ENCODE measurements at places on chromosomes 6 and 20. TPM values are rescaled to one million over a fixed set of nuclear protein-coding genes. Genes with fewer than 3 reads are reported as not detected.

Gene LST1
- total RNA-seq = 1.2 TPM

Gene TLDC2
- total RNA-seq = 2.8 TPM

DNA sequence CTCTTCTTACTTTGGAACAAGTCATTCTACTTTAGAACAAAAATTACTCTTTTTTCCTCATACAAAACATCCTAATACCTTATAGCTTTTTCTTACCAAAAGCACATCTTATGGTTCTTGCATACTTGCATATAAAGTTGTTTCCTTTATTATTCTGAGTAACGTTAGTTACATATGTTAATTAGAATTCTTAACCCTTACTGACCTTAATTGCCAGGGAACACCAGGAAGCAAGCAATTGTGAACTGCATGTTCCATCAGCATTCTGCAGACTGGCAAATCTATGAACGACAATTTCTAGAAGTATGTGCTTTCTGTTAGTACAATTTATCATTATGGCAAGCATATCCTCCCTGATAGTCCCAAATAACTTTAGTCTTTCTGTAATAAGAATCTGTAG lies 831.0 kb downstream of the C6orf118 start:
- no peak for DNase-seq
- no peak overlapping the region for H3K4me3 ChIP-seq
- H3K27me3 ChIP-seq = no peaks in the 10 kb centered on the region
- no peaks in the 10 kb centered on the region for H3K36me3 ChIP-seq

DNA sequence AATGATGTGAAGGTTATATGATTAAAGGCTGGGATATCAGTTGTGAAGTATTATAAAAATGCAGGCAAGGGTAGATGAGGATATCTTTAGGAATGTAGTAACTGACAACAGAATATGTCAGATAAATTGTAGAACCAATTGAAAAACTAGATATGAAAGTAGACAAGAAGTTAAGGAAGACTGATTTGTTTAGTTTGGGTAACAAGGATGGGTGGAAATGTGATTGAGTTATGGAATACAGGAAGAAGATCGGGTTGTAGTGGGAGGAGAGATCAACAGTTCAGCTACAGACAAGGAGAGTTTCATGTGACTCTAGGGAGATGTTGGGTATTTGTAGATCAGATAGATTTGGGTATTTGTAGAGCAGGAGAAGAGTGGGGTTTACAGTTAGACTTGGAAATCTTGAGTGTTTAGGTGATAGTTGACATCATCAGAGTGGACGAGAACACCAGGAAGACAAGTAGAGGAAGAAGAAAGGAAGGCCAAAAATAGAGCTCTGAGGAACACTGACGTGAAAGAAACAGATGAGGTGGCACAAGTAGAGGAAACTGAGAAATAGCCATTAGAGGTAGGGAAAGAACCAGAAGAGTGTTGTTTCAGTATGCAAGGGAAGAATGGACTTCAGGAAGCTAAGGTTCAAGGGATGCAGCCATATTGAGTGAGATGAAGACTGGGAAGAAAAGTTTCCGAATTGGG lies 12.1 kb upstream of the TSPYL1 start:
- no peak for DNase-seq
- H3K27ac ChIP-seq = no peak overlapping the region
- H3K27me3 ChIP-seq = no peaks in the 10 kb centered on the region
- no peaks in the 10 kb centered on the region for H3K4me1 ChIP-seq
- H3K36me3 ChIP-seq = no peaks in the 10 kb centered on the region
- H3K4me3 ChIP-seq = no peak overlapping the region

DNA sequence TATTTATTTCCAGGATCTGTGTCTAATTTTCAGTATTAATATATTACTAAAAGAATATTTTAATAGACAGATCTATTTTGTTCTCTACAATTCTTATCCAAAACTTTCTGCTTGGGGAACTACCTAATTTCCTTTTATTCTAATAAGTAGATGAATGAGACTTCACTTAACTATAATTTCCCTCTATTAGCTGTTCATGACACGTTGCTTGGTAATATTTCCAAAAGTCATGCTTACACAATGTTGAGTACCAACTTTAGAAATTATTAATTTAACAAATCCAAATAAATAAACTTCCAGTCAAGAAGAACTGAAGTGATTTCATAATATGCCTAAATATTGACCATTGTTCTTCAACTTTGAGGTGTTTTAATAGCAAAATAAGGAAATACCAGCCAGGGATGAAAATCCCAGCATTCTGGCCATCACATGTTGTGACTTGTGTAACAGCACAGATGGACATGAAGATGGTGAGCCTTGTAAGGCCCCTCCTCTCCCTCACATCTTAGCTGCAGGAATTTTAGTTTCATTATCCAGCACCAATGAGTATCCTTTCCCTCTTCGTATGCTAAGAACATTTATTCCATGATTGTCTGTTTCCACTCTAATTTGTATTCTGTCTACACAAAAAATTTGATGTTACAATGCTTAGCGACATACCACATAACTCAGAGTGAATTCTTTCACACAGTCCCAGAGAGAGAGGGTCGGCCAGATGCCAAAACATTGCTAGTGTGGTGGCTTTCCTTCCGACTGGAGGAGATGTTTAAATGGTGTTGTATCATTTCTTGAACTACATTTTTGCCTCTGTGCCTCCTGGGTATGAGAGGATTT lies 137.5 kb downstream of the FOXA2 start:
- H3K4me1 ChIP-seq = no peaks in the 10 kb centered on the region
- H3K27ac ChIP-seq = no peak overlapping the region
- no peak overlapping the region for H3K4me3 ChIP-seq
- no peaks in the 10 kb centered on the region for H3K27me3 ChIP-seq

Gene NKX2-2
- total RNA-seq = not detected

Gene ANGPT4
- total RNA-seq = 0.79 TPM

Gene ANKRD66
- not detected for total RNA-seq

DNA sequence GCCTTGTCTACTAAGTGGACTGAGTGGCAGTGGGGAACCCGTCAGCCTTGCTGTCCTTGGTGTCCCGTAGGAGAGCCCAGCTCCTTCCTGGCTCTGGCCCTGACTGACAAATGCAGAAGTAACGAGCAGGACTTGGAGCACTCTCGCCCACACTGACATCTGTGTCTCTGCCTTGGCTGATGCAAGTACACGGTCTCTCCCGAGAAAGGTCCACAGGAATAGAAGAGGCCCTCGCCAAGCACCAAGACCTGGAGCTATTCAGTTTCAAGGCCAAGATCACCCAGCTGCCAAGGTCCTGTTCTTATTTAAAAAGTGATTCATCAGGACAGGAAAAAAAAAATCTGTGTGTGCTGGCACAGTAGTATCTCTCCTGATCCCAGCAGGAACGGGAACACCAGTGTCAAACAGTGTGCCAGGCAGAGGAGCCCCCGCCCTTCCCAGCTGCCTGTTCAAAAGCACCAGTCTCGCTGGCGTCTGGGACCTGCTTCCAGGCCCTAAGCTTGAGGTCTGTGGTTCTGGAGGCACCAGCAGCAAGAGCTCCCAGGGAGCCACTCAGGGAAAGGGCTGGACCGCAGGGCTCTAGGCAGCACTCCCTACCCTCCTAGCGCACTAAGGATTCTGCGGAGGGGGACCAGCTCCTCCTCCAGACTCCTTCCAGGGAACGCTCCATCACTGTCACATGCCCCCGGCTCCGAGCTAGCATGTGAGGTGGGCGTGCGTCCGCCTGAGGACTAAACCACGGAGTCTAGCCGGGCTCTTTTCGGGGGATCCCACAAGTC lies 376.9 kb downstream of the RNGTT start:
- H3K27ac ChIP-seq = no peak overlapping the region
- no peak overlapping the region for H3K4me3 ChIP-seq
- peaks cover 14% of the 10 kb centered on the region for H3K4me1 ChIP-seq
- no peaks in the 10 kb centered on the region for H3K27me3 ChIP-seq
- DNase-seq = peak; percentile 28

GRCh38 chr6:6323352-6323751 lies 2.9 kb upstream of the F13A1 start:
- H3K27me3 ChIP-seq = no peaks in the 10 kb centered on the region
- H3K4me1 ChIP-seq = no peaks in the 10 kb centered on the region
- H3K4me3 ChIP-seq = no peak overlapping the region
- H3K36me3 ChIP-seq = no peaks in the 10 kb centered on the region
- DNase-seq = no peak

DNA sequence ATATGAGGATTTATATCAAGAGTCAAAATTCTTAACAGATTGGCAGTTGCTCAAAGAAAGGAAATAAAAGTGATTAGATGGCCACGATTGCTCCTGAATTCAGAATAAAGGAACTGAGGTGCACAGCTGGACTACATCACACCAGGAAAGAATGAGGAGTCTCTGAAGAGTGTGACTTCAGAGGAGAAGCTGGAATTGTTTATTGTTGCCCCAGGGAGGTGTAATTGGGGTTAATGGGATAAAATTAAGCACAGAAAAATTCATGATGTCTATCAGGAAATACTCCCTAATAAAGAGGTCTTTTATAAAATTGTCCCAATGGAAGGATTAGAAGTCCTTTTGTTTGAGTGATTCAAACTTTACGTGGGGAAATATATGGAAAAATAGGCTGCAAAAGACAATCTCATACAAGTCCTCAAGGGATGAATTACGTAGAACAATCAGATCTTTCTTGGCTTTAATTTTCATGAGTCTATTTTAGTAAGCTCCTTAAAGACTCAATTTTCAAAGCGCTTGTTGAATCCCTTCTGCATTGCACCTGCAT lies 208.6 kb upstream of the RNF217 start:
- H3K36me3 ChIP-seq = no peaks in the 10 kb centered on the region
- H3K4me1 ChIP-seq = no peaks in the 10 kb centered on the region
- no peak overlapping the region for H3K4me3 ChIP-seq
- no peaks in the 10 kb centered on the region for H3K27me3 ChIP-seq

DNA sequence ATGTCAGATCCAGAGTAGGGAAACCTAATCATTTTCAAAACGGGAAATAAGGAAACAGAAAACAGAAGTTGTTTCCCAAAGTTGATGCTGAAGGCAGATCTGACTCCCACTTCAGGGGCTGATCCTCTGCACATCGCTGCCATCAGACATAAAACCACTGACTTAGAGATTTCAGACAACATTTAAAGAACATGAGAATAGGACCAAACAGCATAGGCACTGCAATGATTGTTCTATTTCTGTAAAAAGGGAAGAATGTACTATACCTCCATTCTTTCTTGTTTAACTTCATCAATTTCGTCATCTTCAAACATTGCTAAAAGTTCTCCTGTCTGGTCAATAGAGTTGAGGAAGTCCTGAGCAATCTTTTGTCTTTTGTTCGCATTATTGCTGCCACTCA lies 324.7 kb upstream of the RUNX2 start:
- DNase-seq = no peak
- H3K27ac ChIP-seq = no peak overlapping the region
- no peaks in the 10 kb centered on the region for H3K27me3 ChIP-seq
- H3K4me1 ChIP-seq = no peaks in the 10 kb centered on the region

- H3K36me3 ChIP-seq = no peaks in the 10 kb centered on the region
- H3K4me1 ChIP-seq = peaks cover 34% of the 10 kb centered on the region
- no peaks in the 10 kb centered on the region for H3K27me3 ChIP-seq
Observed at GRCh38 chr6:35359744-35360348, 17.5 kb downstream of the PPARD start.

DNA sequence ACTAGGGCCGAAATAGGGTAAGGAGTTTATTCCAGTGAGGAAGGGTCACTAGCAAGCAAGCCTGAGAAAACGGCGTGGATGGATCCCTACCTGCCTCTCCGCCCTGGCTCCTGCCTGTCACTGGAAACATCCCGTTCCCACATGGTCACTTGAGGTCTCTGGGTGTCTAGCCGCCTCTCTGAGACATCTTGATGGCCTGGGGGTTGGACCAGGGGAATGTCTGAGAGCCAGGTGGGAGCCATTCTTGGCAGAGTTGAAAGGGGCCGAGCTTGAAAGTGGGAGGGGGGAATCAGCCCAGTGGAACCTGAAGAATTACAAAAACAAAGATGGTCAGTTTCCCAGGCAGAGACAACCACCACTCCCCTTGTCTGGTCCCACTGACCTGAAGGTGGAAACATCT lies 961 bp downstream of the CCHCR1 start:
- DNase-seq = no peak
- no peaks in the 10 kb centered on the region for H3K36me3 ChIP-seq
- no peak overlapping the region for H3K4me3 ChIP-seq
- peaks cover 11% of the 10 kb centered on the region for H3K4me1 ChIP-seq
- no peaks in the 10 kb centered on the region for H3K27me3 ChIP-seq

- H3K4me3 ChIP-seq = no peak overlapping the region
- H3K36me3 ChIP-seq = no peaks in the 10 kb centered on the region
- no peak overlapping the region for H3K27ac ChIP-seq
- H3K4me1 ChIP-seq = no peaks in the 10 kb centered on the region
- H3K27me3 ChIP-seq = no peaks in the 10 kb centered on the region
Observed at GRCh38 chr6:99739526-99739925, 132.9 kb downstream of the PRDM13 start.

DNA sequence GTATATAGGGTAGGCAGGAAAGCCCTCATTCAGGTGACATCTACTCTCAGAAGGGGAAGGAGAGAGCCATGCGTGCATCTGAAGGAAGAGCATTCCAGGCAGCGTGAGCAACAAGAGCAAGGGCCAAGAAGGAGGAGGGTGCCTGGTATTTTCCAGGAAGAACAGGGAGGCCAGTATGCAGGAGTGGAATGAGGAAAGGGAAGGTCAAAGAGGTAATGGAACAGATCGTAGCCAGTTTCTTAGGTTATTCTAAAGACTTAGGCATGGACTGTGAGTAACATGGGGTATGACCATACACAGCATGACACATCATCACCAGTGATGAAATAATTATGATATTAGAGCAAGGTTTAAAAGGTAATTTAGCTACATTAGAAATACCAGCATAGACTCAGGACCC lies 24.1 kb downstream of the ALDH8A1 start:
- H3K27ac ChIP-seq = no peak overlapping the region
- H3K4me1 ChIP-seq = peaks cover 5% of the 10 kb centered on the region
- no peaks in the 10 kb centered on the region for H3K27me3 ChIP-seq
- no peak overlapping the region for H3K4me3 ChIP-seq
